NCI-H187 treated with DMSO at 0.1 percent for 48 hours (cell line): ENCODE measurements at places on chromosomes 5 and 9.

- DNase-seq, result no peak
Measured at GRCh38 chr9:95118596-95118995, 198.9 kb downstream of the FANCC start.

GRCh38 chr5:95100551-95100950 is 184.3 kb downstream of the MCTP1 start:
- DNase-seq, result no peak

GRCh38 chr5:95803271-95804148 is 19.0 kb downstream of the GLRX start:
- DNase-seq, result no peak

- DNase-seq, result no peak
Measured at GRCh38 chr9:77725046-77725694, 77.0 kb upstream of the GNA14 start.

GRCh38 chr5:98308231-98308630 is 465.2 kb upstream of the RGMB start:
- no peak for DNase-seq

DNA sequence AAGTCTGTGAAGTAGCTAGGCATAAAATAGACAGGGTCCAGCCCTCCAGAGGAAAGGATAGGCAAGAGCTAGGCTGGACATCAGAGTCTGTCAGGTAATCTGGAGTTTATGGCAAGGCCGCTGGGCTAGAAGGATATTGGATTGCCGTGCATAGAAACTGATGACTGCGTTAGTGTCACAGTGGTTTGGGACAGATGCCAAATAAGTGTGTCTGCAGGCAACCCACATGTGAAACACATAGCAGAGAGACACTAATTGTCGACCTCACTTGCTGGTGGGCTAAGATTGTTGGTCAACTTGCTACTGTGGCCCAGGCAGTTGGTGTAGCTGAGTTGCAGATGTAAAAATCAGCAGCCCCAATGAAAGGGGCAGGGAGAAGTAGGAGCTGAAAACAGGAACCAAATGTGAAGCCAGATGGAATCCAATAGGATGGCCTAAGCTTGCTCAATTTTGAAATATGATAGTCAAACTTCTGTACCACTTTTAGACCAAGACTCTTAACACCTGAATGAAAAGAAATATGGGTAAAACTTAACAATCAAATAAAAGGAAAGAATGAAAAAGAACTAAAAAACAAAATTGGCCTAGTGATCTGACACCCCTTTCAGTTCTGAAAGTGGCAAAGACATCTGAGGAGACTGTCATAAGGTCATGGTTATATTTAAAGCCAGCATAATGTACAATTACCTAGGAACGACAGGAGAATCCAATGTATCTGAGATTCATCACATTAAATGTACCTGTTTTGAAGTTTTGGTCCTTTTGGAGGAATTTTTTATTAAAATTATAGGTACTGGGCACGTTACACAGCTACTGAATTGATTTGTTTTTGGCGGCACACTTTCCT is 243.3 kb upstream of the ACTBL2 start:
- DNase-seq, result no peak

GRCh38 chr5:179263391-179264052 is 81.7 kb downstream of the ADAMTS2 start:
- DNase-seq, result no peak

- no peak for DNase-seq
Measured at GRCh38 chr9:9919174-9919775, 693.5 kb downstream of the PTPRD start.

GRCh38 chr5:80184235-80185023 is 71.4 kb downstream of the SERINC5 start:
- no peak for DNase-seq

GRCh38 chr5:42842921-42843641 is 31.4 kb upstream of the SELENOP start:
- DNase-seq, result no peak

DNA sequence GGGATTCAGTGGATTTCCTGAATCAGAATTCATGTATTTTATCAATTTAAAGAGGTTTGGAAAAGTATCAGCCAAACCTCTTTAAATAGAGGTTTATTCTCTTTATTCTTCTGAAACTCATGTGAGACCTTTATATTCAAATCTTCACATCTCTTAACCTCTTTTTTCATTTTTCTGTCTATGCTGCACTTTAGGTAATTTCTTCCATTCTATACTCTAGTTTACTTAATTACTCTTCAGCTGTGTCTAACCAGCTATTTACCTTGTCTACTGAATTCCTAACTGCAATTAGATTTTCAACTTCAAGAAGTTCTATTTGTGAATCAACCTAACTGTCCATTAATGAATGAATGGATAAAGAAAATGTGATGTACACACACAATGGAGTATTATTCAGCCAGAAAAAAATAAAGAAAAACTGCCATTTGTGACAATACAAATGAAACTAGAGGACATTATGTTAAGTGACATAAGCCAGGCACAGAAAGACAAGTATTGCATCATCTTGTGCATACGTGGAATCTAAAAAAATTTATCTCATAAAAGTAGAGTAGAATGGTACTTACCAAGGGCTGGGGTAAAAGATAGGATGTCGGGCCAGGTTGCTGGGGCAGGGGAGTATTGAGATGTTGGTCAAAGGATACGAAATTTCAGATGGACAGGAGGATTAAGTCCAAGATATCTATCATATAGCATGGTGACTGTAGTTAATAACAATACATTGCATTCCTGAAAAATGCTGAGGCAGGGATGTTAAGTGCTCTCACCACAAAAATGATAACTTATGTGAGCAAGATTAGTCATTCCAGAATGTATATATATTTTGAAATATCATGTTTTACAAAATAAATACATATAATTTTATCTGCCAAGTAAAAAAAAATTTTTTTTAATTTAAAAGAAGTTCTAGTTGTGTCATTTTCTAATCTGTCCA is 129.5 kb upstream of the LRRTM2 start:
- no peak for DNase-seq

GRCh38 chr9:93978551-93978950 is 23.4 kb upstream of the BARX1 start:
- DNase-seq, result no peak

DNA sequence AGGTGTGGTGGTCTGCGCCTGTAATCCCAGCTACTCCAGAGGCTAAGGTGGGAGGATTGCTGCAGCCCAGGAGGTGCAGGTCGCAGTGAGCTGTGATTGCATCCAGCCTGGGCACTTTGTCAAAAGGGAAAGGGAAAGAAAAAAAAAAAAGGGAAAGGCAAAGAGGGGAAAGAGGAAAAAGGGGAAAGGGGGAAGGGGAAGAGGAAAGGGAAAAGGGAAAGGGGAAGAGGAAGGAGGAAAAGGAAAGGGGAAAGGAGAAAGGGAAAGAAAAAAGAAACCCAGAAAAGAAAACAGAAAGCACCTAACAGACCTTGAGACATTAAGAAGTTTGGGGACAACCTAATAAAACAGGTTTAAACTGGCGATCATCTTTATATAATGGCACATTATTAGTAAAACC is 40.0 kb downstream of the IDNK start:
- no peak for DNase-seq

- no peak for DNase-seq
Measured at GRCh38 chr5:116130471-116130870, 45.6 kb downstream of the COMMD10 start.

GRCh38 chr9:99601571-99602111 is 220.0 kb upstream of the NR4A3 start:
- DNase-seq, result no peak

DNA sequence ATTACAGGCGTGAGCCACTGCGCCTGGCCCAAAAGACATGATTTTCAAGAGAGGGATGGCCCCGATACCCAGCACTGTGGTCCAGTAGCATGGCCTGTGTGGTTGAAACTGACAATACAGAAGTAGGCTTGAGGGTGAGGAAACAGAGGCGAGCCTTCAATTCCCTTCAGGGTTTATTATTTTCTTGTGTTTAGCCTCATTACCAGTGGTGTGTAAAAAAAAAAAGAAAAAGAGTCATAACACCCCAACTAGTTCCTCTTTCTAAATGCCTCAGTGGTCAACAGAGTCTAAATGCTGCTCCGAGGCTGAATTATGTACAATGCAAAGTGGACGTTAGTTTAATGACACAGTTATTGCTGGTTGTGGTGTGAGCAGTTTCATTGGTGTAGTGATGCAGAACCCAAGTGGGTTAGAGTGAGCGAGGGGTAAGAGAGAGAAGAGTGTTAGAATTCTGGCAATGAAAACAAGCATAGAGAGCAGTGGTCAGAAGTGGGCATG is 58.8 kb downstream of the SNX30 start:
- no peak for DNase-seq

- no peak for DNase-seq
Measured at GRCh38 chr9:134163371-134164196, 780 bp downstream of the RNU6ATAC start.

DNA sequence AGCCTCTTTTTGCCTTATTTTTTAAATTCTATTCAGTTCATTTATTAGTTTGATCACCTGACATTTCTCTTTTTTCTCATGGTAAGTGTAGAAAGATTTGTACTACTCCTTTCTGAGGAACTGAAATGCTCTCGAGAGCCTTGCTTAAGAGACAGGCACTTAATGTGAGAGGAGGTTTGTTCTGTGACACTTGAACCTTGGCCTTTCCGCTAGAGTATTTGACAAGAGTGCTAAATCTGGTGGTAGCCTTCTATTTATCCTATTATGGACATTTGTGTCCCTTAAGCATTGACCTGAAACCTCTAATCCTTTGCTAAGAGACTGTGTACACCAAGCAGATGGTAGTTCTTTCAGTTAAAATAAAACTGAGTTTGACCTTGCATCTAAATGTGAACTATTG is 805.0 kb upstream of the PTPRD start:
- no peak for DNase-seq

- no peak for DNase-seq
Measured at GRCh38 chr5:22277006-22277405, 576.1 kb downstream of the CDH12 start.

DNA sequence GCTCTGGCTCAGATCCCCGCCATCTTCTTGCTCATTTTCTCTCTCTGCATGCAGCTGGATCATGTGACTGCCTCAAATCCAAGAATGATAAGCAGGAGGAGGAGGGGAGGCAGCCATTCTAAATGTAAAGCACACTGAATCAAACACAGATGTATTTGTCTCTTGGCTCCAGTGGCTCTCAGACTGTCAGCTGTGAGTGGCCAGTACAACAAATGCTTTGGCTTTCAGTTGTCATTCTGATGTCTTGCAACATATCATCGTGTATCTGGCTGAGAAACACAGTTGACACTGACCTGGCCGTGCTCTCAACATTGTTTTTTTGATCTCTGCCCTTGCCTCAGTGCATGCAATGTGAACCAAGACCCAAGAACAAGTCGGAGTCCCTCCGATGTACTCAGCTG is 233.1 kb downstream of the ADAMTSL1 start:
- no peak for DNase-seq

DNA sequence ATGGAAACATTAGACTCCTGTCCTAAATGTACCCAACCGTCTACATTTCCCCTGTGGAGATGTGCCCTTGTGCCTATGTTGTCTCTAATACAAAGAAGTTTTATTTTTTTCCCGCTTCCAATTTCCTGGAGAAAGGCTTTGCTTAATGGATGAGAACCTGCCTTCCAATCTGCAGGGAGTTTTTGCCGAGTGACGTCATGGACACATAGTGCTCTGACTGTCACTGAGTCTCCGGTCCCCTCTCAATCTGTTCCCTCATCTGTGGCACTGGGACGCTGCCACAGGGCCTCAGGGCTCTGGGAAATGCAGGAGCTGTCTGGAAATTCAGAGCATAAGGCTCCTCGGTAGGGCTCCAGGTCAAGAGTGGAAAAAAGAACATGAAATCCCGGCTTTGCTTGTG is 144.8 kb downstream of the PDZD2 start:
- no peak for DNase-seq

GRCh38 chr5:109987970-109988369 is 298.2 kb downstream of the MAN2A1 start:
- DNase-seq, result no peak

GRCh38 chr9:15018096-15018637 is 107.9 kb upstream of the FREM1 start:
- no peak for DNase-seq

- no peak for DNase-seq
Measured at GRCh38 chr9:116476935-116477381, 210.1 kb upstream of the TRIM32 start.

- DNase-seq, result no peak
Measured at GRCh38 chr5:153756540-153756939, 266.1 kb downstream of the GRIA1 start.

GRCh38 chr5:101590384-101590783 is 687.3 kb upstream of the ST8SIA4 start:
- DNase-seq, result no peak

GRCh38 chr5:135654761-135655467 is 76.1 kb upstream of the CXCL14 start:
- DNase-seq, result no peak

GRCh38 chr9:20242510-20243189 is 379.6 kb downstream of the MLLT3 start:
- DNase-seq, result no peak

DNA sequence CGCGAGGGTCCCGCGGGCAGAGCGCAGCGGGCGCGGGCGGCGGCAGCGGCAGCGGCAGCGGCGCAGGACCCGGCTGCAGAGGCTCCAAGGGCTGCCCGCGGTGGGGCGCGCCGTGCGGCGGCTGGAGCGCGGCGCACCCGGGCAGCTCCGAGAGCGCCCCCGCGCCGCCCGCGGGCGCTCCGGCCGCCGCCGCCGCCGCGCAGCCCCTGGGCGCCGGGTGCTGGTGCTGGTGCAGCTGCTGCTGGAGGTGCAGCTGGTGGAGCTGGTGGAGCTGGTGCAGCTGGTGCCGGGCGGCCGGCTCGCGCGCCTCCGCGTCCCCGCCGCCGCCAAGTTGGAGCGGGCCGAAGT is 644 bp downstream of the IER5L start:
- no peak for DNase-seq

DNA sequence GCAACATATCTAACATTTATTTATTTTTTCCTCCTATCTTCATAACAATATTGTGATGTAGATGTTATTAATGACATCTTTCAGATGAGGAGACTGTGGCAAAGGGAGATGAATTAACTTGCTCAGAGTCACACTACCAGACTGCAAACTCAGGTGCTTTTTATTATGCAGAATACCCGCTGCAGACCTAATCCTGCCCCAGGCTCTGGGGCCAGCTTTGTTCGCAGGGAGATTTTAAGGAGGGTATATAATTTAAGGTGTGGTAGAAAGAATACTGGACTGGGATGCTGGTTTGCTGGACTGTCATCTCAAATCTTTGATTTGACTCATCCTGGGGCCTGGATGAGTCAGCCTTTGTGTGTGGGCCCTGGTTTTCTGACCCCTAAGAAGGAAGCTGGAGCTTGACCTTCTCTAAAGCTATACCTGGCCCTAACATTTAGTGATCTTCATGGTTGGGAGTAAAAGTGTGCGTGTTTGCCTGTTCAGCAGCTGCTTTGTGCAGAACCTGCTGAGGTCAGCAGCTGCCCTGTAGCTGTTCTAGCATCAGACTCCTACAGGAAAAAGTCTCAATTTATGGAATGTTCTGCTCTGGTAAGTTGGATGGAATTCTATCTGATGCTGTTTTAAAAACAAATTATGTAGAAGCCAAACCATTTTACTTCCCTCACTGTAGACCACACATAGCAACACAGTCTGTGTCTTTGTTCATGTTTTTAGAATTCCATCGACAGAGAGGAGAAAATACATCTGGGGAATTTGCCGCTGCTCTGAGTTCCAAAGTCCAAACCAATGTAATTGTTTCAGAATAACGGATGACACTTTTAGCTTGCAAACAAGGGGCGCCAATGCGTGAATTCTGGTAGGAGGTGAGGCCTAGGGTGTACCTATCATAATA is 4.5 kb downstream of the SLC36A1 start:
- no peak for DNase-seq

- no peak for DNase-seq
Measured at GRCh38 chr5:67870662-67871061, 344.9 kb upstream of the PIK3R1 start.
